ENCODE measurements at places on chromosomes 7 and 10.

DNA sequence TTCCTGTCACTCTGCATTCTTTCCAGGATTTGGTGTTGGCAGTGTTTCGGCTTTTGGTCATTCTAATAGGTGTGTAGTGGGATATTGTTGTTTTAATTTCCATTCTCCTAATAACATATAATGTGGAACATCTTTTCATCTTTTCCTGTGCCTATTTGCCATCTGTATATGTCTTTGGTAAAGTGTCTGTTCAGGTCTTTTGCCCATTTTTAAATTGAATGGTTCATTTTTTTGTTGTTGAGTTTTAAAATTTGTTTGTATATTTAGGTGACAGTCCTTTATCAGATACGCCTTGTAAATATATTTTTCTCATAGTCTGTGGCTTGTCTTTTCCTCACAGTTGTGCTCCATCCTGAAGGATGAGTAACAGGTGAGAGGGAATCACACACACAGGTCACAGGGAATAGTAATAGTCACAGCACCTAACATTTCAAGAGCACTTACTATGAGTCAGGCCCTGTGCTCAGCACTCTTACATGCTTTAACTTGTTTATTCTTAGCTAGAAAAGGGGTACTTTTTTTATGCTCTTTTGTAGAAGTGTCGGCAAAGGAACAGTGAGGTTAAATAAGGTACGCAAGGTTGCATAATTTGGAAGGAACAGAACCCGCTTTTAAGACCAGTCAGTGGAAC lies 117.1 kb upstream of the GATA3 start:
- no peak for DNase-seq

DNA sequence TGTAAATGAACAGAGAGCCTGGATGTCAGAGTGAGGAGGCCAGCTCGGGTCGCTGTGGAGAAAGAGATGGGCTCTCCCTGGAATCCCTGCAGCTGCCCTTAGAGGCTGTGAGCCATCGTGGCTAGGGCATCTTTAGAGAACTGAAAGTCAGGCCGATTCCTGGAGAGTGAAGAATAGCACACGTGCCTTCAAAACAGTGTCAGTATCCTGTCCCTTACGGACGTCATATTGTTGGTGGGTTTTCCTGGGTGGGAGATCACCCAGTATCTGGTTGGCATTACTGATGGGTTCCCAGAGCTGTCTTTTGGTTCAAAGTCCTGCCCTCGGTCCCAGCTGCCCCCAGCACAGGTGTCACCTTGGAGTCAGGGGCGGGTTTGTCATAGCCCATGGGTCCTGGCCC lies 25.3 kb downstream of the IKZF1 start:
- DNase-seq: no peak

- DNase-seq: no peak
Observed at GRCh38 chr10:17273403-17273802, 45.4 kb downstream of the VIM start.

- DNase-seq: no peak
Observed at GRCh38 chr7:30321089-30321881, 36.9 kb downstream of the ZNRF2 start.

GRCh38 chr7:69823151-69823744 lies 225.0 kb downstream of the AUTS2 start:
- DNase-seq: no peak

DNA sequence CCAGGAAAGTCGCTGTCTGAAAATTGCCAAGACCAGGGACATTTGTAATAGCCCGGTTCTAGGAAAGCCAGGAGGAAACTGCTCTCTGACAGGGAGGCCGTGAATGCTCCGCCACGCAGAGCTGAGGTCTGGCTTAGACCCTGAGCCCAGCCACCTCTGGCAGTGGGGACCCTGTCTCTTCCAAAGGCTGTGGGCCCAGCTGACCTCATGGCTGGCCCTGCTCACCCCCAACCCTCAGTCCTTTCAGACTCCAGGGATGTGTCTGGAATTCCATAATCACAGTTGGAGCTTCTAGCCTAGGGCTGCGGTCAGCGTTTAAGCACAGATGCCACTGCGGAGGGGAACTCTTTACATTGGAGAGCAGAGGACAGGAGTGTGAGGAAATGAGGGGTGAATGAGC lies 6.6 kb upstream of the VIPR2 start:
- no peak for DNase-seq

GRCh38 chr7:101614939-101615302 lies 14.2 kb downstream of the MYL10 start:
- no peak for DNase-seq

GRCh38 chr7:148579366-148579765 lies 11.2 kb upstream of the C7orf33 start:
- DNase-seq: no peak

- DNase-seq: no peak
Observed at GRCh38 chr10:74929197-74929596, 102.8 kb downstream of the KAT6B start.

GRCh38 chr7:158827411-158828132 lies 1.7 kb downstream of the ESYT2 start:
- peak; percentile 49 for DNase-seq

- no peak for DNase-seq
Observed at GRCh38 chr7:157526005-157526912, 189.5 kb downstream of the DNAJB6 start.

GRCh38 chr10:80500572-80501380 lies 36.9 kb upstream of the SH2D4B start:
- peak; percentile 46 for DNase-seq

DNA sequence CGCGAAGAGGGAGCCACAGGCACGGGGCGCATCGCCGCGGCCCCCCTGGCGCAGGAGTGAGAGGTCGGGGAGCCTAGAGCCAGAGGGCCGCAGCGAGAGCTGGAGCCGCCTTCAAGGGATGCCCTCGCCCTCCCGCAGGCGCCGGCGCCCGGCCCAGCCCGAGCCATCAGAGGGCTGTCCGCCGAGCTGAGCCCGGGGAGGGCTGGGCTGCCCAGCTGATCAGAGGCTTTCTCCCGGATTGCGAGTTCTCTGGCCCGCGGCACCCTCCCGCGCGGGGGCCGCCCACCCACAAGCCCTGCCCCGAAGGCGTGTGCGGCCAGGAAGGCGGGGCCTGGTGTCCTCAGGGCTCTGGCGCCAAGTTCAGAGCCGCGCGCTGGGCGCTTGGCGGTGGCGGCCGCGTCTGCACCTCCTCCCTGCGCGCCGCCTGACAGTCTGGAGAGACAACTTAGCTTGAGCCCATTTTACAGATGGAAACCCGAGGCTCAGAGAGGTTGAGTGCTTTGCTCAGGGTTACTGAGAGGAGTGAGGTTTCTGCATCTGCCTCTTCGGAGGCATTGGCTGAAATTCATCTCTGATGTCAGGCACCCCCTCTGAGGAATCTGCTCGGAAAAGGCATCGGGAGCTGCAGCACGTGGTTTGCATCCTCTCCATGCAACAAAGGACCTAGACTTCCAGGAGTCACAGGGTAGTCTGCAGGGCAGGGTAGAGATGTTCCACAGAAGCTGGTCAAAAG lies 3.8 kb upstream of the ANTXRL start:
- peak; percentile 70 for DNase-seq
